Mucosa of gallbladder (tissue), 1 donor: ENCODE measurements at places on chromosomes 2 and 18. TPM values are rescaled to one million over a fixed set of nuclear protein-coding genes. Genes with fewer than 3 reads are reported as not detected.

DNA sequence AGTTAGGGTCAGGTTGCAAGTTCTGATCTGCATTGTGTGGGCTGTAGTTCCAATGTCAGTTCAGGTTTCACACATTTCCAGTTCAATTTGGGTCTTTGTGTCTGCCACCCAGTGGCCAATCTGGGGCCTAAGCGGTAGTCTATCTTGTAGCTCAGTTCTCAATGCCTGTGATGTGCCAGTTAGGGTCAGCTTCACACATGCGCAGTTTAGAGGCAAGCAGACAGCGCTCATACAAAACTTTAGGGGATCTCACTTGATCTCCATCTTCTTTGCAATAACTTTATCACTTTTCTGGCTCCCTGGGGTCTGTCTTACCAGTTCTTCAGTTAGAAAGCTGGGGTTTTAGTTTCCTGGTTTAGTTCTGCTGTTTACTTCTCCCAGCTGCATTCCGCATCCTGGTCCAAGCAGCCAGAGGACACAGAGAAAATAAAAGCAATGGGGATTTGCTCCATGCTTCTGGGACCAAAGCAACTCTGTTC is 11.0 kb upstream of the ZNF24 start:
- peak; percentile 74 for DNase-seq

DNA sequence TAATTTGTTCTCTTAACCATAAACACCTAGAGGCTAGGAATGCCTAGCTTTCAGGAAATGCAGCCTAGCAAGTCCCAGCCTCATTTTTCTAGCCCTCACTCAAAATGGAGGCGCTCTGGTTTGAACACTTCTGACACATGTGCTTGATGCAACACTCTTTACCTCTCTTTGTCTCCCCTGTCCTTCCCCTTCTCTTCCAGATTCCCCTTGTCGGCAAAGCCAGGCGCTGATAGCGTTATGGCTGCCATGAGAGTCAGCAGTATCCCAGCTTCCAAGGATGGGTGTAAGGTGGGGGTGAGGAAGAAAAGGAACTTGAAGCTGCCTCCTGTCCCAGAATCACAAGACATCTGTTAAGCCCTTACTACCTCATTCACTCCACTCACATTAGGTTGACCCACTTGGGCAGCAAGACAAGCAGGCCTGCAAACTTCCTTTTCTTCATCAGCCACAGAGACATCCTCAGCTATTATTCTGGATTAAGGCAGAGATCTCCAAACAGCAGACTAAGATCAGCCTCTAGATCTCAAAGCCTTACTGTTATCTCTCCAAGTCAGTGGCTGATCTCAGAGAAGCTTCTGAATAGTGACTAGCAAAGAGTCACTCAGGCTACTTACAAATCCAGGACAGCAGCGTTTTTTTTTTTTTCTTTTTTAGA is 1.9 kb upstream of the ST3GAL5 start:
- DNase-seq: no peak

DNA sequence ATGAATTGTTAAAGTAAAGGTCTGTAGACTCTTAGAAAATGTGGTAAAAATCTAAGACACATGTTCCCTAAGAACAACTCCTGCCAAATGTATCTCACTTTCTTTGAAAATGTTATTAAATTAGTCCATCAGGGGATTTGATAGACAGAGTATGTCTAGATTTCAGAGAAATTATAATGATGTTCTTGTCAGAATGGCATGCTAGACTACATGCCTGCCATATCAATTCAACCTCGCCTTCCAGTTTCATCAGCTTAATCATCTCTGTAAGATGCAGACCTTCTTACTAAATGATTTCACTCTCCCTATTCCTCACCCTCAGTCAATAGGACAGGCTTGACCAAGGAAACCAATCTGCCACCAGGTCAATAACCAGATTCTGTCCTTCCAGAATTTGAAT is 368.4 kb downstream of the TXNL1 start:
- DNase-seq: no peak

DNA sequence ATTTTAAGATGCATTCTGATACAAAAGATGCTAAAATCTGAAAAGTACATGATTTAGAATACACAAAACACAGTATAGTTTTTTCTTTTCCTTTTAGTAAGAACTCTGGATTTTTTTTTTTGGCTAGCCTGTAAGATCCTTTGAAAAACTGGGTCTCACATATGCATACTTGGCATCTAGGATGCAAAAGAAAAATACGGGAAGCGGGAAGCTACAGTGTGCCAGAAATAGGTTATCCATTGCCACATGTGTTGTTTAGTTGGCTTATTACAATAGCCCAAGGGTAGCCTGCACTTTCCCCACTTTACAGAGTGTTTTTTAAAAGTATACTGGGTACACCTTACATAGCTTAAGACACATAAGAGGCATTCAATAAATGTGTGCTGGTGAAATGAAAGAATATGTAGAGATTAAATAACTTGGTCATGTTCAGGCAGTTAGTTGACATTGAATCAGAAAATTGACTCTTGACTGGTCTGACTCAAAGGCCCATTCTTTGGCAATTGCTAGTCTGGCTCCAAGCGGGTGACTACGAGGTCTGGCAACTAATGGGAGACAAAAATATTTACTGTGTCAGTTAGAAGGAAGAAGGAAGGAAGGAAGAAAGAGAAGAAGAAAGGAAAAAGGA is 286.8 kb upstream of the TRIB2 start:
- no peak for DNase-seq

DNA sequence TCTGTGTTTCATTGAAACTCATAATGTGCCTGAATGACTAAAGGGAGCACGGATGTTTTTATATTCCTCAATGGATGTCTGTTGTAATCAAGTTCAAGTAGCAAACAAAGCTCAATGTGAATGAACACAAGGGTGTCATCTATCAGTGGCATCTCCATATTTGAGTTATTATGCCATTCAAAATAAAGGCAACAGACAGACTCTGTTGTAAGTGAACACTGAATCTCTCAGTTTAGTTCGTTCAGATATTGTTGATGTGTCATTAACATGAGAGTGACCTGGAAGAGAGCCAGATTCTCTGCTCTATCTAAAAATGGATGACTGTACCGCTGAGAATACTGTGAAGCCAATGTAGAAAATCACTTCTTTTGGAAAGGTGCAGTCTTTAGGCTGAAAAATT is 118.7 kb downstream of the NUP35 start:
- no peak for DNase-seq

AUP1 gene
- 146 TPM for total RNA-seq

DNA sequence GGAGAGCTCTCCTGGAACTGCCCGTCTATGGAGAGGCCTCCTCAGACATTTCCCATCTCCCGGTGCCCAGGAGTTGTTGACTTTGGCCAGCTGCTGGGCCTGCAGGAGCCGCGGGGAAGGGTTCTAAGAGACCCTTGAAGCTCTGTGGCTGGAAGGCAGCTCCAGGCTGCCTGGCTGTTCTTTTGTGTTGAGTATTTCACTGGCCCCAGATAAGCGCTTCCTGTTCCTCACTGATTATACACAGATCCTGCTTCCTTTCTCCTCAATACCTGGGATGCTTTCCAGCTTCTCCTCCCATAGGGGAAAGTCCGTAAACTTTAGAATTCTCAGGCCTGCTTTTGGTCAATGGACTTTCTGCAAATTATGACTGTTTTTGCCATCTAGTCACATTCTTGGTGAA is 57.8 kb downstream of the TGOLN2 start:
- DNase-seq: peak; percentile 51

GRCh38 chr2:182715121-182715891 is 751 bp upstream of the DNAJC10 start:
- DNase-seq: no peak

GRCh38 chr18:37529296-37529695 is 36.3 kb downstream of the CELF4 start:
- DNase-seq: no peak

- DNase-seq: no peak
These were observed 47.7 kb downstream of the COLEC12 start for GRCh38 chr18:452816-453215.

SPOPL gene
- 29.2 TPM for total RNA-seq

REEP1 gene
- 21.2 TPM for total RNA-seq

- DNase-seq: no peak
These were observed 47.0 kb downstream of the MTCL1 start for GRCh38 chr18:8752329-8752728.

DNA sequence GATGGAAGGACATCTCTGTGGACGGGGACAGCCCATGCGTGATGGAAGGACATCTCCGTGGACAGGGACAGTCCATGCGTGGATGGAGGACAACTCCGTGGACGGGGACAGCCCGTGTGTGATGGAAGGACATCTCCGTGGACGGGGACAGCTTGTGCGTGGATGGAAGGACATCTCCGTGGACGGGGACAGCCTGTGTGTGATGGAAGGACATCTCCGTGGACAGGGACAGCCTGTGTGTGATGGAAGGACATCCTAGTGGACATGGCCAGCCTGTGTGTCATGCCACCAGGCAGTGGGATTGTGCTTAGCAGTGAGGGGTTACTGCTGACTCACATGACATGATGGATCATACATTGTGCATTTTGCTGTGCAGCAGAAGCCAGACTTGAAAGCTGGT is 30.0 kb upstream of the NFATC1 start:
- no peak for DNase-seq

GRCh38 chr2:111941531-111941930 is 43.1 kb downstream of the MERTK start:
- no peak for DNase-seq

- peak; percentile 53 for DNase-seq
These were observed 1.3 kb upstream of the TBC1D8 start for GRCh38 chr2:101152272-101153076.

UGT1A10 gene
- 47.5 TPM for total RNA-seq

DNA sequence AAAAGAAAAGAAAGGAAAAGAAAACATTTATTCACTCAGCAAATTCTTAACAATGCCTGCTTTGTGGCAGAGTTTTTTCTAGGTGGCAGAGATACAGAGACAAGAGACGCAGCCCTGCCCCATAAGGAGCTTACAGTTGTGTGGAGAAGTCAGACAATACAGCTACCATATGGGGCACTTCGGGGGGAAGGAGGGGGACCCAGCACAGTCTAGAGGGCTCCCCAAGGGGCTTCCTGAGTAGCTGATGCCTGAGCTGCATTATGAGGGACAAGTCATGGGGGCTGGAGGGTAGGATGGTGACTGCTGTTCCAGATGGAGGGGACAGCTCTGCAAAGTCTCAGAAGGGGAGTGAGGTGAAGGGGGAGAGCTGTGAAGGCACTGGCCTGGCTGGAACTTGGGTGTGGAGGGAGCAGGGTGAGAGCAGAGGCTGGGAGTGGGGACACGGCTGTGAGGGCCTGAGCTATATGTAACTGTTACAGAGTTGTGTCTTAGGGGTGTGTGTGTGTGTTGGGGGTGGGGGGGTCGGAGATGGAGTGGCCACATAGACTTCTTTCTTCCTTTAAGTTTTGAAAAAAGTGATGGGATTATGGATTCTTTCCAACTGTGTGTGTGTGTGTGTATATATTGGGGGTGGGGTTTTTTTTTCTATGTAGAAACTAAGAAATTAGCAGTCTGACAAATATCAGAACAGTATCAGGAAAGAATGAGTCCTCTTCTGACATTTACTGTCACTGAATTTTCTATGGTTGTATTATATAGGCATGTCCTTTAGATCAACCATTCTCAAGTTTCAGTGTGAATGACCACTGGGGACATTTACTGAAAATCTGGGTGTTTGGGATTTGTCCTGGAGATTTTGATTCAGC is 66.0 kb upstream of the HAAO start:
- DNase-seq: no peak

CRYGC gene
- total RNA-seq: not detected

WNT10A gene
- 0.12 TPM for total RNA-seq
